ENCODE measurements at places on chromosomes 16 and 17.

DNA sequence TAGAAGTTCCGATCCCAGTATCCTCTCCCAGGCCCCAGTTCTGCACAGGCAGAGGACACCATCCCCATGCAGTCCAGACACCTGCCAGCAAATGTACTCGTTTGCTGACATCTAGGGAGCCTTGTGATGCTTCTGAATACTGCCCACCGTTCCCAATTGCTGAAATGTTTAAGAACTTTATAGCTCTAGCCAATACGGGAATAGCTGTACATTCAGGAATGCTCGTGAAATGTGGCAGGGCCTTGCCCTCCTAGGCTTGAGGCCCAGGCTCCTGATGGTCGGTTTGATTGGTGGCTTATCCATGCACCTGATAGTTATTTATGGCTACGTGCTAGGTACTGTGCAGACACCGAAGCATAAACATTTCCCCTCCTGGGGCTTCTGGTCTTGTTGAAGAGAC, 255.5 kb downstream of the PRKCA start:
- no peak for DNase-seq

DNA sequence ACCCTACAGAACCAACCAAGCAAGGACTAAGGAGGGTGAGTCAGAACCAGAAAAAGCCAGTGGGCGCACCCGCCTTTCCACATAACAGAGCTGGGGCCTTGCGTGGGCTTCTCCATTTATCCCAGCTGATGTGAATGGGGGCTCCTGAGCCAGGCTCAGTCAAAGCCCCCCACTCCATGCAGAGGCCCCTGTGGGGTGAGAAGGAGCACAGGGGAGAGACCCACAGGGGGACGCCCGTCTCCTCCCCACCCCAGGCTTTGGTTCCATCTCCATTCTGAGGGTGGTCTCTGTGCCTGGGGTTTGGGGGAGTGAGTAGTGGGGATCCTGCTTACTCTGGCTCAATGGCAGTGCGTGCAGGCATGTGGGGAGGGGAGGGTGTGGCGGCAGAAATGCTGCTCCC, 210.1 kb upstream of the TNRC6C start:
- DNase-seq, result no peak

- DNase-seq, result no peak
These were observed 31.0 kb upstream of the RHOT1 start for GRCh38 chr17:32111141-32111771.

DNA sequence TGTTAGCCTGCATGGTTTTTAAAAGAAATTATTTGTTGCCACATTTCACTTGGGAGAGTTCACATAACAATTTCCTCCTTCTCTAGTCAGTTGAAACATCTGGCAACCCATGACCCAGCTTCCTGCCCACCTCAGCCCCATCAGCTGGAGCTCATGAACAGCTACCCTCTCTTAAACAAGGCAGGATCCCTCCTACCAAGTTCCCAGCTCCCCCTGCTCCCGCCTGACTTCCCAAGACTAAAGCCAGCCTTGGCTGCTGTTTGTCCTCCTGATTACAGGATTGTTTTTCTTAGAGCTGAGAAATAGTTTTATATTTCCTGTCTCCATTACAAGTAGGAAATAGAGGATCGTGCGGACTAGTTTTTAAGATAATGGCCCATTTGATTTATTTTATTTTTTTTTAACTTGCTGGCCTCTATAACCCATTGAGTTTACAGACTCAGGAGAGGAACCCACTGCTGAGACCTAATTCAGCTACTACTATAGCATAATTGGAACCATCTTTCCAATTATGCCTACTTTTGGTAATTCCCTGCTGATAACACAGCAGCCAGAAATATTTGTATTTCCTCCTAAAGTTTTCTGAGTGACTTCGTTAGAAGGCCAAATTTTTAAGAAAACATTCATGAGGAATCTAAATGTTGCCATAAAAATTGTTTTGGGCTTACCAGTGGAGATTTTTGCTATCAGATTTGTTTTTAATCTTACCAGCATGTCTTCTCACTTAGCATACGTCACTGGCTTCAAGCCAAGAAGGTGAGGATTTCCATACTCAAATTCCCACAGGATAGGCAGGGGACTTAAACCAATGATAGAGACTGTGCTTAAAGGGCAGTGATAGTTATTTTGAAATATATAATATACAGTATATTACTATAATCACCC, 90.0 kb downstream of the ELAC2 start:
- DNase-seq, result no peak

- no peak for DNase-seq
These were observed 1.2 kb downstream of the NXN start for GRCh38 chr17:978103-979093.

Data from vagina (tissue), 2 donors.